NCI-H1417 (cell line): ENCODE measurements at places on chromosomes 1 and 21.

DNA sequence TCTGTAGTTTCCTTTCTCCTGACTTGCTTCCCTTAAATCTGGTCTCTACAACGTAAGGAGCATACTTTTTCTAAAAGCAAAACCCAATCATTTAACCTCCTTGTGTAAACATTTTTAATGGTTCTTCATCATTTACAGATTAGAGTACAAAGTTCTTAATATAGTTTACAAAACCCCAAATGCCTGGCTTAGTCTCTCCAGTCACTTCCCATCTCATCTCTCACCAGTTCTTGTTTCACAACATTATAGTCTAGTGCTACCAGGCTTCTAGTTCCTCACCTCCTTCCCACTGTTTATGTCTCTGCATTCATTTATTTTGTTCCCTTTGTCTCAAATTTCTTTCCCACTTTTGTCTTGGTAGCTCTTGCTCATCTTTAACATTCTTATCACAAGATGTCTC lies 168.4 kb downstream of the FASLG start:
- no peak for DNase-seq

DNA sequence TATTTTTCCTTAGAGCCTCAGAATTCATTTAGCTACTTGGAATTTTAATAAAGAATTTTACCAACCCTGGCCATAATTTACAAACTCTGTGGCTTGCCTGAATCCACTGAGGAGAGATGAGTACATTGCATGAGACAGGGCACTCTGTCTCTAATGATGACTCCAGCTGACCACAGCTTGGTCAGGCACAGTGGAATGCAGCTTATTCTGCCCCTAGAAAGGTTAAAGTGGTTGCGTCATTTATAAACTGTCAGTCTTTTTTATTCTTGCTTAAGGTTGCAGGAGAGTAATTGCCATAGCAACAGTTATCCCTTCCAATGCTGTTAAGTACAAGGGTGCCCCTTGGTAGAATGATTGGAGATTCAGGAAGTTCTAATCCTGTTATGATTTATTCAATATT lies 28.3 kb downstream of the PDE4B start:
- DNase-seq = no peak

- no peak for DNase-seq
Observed at GRCh38 chr1:218711001-218711400, 365.9 kb downstream of the TGFB2 start.

DNA sequence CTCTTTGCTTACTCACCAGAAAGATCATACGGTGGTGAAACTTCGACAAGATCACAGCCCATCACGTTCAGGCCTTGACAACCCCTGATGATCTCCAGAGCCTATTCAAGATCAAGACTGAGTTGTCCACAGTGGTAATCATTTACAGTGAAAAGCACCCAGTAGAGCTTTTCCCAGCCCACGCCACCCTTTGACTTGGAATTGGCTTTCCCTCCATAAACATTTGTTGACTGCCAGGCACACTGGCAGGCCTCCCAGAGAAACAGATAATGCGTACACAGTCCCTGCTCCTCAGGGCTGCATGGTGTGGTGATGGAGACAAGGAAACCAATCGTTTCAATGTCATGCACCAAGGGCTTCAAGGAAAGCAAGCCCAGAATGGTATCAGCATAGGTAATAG lies 10.1 kb downstream of the AGMAT start:
- no peak for DNase-seq

- DNase-seq = no peak
Observed at GRCh38 chr1:27427329-27427728, 34.9 kb downstream of the GPR3 start.

GRCh38 chr1:208203127-208203847 lies 40.9 kb downstream of the PLXNA2 start:
- DNase-seq = peak; percentile 97

- DNase-seq = no peak
Observed at GRCh38 chr1:17857996-17858395, 102.9 kb downstream of the ACTL8 start.

DNA sequence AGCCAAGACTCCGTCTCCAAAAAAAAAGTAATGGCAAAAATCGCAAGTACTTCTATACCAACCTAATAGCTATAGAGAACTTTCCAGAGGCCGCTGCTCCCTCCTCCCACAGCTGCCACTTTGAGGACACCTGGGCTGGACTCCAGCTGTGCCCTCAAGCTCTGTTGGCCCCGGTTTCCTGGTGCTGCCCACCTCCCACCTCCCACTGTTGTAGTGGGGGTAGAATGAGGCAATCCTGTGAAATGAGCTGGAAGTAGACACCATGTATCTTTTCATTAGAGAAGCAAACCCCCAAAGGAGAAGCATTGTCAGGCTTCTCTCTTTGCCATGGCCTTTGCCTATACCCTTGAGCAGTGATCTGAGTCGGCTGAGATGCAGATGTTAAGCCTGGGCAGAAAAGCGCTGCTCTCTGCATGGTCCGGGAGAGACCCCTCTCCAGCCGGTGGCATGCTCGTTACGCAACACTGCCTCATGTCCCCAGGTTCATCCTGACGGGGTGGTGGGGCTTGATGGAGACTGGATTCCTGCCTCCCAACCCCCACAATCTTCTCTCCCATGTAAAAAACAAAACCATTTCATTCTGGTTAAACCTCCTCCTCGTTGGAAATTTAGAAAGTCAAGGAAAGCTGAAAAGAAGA lies 39.7 kb downstream of the SIM2 start:
- DNase-seq = no peak

GRCh38 chr21:27476696-27477095 lies 509.8 kb upstream of the ADAMTS5 start:
- no peak for DNase-seq

DNA sequence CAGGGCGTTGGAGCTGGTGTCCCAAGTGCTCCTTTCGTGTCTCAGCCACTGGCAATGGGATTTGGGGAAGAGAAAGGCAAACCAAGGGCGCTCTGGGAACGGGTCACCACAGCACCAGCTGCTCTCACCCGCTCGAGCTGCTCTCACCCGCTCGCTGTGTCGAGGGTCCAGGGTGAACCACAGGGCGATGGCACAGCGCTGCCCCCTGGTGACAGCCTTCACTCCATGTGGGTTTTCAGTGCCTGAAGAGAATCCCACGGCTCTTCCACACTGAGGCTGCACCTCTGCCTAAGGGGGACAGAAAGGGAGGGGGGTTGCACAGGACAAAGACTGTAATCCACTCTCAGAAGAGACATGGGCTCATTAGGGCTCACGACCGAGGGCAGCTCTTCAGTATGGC lies 7.1 kb upstream of the CLDN19 start:
- peak; percentile 43 for DNase-seq

GRCh38 chr1:13826591-13826990 lies 126.6 kb downstream of the PRDM2 start:
- no peak for DNase-seq

- DNase-seq = peak; percentile 89
Observed at GRCh38 chr1:205965036-205965884, 22.0 kb upstream of the SLC26A9 start.

- DNase-seq = no peak
Observed at GRCh38 chr1:212413902-212414327, 771 bp downstream of the PACC1 start.

DNA sequence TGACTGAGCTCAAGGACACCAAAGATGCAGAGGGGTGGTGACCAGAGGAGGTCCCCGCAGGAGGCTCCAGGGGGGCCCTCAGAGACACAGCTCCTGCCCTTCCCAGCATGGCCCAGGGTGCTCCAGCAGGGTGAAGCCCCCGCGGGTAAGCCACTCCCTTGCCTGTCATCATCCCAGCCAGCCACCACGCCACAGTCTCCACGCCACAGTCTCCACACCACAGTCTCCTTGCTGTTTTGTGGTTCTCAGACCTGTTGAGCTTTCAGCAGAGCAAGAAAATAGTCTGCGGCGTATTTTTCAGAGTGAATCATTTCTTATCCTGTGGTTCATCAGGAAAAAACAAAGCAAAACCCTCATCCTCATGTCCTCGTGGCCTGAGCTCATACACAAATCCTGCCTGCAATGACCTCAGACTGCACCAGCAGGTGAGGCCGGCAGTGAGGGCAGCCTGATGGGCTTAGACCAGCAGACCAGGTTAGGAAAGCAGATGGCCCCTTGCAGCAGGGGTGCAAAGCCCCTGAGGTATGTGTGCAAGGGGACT lies 25.7 kb upstream of the ABCG1 start:
- DNase-seq = no peak

GRCh38 chr1:94792473-94793295 lies 27.5 kb upstream of the SLC44A3 start:
- DNase-seq = no peak

DNA sequence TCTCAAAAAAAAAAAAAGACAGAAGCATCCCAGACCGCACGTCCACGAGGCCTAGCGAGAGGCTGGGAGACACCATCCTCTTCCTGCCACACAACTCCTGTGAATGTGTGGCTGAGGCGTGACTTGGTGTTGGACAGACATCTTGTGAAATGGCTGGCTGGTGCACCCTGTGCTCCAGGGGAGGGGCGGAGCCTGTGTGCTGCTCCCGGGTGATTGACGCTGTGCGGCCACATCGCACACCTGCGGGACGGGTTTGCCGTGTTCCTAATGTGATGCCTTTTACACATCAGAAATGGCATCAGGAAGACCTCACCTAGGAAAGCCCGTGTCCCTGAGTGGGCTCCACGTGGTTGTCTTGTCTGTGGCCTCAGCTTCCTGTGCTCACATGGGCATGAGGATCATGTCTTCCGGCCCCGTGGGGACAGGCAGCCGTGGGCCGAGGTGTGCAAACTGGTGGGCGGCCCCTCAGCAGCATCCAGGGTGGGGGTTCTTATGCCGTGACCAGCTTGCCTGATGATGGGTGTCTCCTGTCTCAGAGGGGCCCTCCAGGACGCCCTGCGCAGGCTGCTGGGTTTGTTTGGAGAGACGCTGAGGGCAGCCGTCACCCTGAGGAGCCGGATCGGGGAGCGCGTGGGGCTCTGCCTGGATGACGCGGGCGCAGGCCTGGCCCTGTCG lies 64.4 kb downstream of the PCNT start:
- DNase-seq = no peak

GRCh38 chr21:20698585-20698984 lies 299.6 kb upstream of the NCAM2 start:
- DNase-seq = no peak

GRCh38 chr1:116075990-116076389 lies 35.2 kb upstream of the MAB21L3 start:
- no peak for DNase-seq

- no peak for DNase-seq
Observed at GRCh38 chr1:30191154-30191702, 532.2 kb downstream of the MATN1 start.
